ENCODE measurements at places on chromosomes 12 and 14.

DNA sequence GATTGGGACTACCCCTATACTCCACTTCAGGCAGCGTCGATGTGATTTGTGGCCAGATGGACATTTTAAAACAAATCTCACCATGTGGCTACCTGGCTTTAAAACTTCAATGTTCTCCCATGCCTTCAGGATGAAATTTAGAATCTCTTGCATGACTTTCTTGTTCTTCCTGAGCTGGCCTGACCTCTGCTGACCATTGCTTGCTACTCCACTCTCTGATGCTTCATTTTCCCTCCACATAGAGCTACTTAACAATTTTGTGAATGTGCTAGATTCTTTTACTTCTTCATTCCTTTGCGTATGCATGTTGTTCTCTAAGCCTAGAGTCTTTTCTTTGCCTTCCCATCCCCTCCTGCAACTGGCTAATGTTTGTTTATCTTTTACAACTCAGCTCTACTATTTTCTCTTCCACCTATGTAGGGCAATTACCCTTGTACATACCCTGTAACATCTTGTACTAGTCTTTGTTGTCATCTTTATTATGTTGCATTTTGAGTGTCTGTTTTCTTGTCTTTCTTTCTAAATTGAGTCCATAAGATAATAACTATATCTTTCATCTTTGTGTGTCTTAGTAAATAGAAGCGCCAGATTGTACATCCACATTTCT, 41.2 kb downstream of the YLPM1 start:
- DNase-seq, result peak; percentile 64

GRCh38 chr12:9319044-9319841, 111.0 kb upstream of the PZP start:
- peak; percentile 2 for DNase-seq

DNA sequence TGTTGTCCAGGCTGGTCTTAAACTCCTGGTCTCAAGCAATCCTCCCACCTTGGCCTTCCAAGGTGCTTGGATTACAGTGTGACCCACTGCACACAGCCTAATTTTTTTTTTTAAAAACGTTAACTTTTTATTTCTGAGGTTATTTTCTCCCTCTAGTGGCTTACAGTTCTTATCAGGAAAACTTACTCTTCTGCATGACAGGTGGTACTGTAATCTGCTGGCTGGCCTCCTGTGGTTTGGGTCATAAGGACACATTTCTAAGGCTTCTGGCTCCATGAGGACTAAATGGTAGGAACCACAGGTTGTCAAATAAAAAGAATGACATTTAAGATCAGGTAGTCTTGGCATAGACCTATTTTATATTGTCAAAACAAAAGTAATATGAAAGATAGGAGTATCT, 7.7 kb upstream of the NCKAP1L start:
- DNase-seq, result no peak

DNA sequence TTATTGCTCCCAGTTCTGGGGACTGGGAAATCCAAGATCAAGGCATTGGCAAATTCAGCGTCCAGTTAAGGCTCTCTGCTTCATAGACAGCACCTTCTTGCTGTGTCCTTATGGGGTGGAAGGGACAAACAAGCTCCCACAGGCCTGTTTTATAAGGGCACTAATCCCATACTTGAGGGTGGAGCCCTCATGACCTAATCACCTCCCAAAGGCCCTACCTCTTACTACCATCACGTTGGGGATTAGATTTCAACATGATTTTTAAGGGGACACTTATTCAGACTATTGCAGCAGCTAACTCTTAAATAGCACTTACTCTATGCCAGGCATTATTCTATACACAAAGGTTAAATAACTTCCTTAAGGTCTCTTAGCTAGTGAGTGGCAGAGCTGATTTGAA, 17.3 kb downstream of the TOGARAM1 start:
- no peak for DNase-seq

DNA sequence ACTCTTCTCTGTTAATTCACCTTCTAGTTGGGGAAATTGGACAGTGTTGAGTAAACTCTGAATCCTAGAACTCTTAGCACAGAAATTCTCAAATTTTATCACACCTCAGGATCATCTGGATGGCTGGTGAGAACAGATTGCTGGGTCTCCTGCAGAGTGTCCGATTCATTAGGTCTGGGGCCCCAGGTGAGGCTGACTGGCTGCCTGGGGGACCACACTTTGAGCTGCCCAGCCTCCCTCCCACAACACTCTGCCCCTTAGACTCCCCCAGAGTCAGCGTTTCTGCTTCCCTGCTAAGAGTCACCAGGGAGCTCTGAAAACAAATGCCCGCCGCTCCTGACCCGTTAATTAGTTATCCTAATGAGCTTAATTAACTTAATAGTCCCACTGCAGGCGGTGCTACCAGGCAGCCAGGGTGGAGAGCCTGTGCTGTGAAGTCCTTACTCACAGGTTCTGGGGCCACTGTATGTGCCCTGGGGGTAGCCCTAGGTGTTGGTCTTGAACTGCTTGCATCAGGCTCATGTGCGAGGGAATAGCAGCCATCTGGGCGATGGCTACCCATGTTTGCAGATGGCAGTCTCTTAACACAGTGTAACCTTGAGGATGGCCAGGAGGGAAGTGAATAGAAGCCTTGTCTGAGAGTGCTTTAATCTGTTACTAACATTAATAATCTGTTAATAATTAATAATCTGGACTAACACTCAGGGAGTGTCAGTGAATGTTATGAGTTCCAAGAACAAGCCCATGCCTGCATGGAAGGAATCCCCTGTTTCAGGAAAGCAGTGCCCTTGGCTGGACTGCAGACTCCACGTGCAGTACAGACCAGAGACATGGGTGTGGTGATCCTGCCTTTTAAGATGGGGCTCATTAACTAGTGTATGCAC, 35.6 kb downstream of the AACS start:
- DNase-seq, result peak; percentile 77

- DNase-seq, result no peak
These were observed 106.9 kb upstream of the CPM start for GRCh38 chr12:69039911-69040310.

DNA sequence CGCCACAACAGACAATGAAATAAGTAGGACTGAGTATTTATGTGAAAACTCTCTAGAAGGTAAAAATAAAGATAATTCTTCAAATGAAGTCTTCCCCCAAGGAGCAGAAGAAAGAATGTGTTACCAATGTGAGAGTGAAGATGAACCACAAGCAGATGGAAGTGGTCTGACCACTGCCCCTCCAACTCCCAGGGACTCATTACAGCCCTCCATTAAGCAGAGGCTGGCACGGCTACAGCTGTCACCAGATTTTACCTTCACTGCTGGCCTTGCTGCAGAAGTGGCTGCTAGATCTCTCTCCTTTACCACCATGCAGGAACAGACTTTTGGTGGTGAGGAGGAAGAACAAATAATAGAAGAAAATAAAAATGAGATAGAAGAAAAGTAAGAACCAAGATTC, 82.7 kb downstream of the VEZT start:
- DNase-seq, result no peak

GRCh38 chr12:44193281-44193680, 357.4 kb downstream of the TMEM117 start:
- peak; percentile 22 for DNase-seq

- no peak for DNase-seq
These were observed 4.8 kb upstream of the DGLUCY start for GRCh38 chr14:91108941-91109611.

DNA sequence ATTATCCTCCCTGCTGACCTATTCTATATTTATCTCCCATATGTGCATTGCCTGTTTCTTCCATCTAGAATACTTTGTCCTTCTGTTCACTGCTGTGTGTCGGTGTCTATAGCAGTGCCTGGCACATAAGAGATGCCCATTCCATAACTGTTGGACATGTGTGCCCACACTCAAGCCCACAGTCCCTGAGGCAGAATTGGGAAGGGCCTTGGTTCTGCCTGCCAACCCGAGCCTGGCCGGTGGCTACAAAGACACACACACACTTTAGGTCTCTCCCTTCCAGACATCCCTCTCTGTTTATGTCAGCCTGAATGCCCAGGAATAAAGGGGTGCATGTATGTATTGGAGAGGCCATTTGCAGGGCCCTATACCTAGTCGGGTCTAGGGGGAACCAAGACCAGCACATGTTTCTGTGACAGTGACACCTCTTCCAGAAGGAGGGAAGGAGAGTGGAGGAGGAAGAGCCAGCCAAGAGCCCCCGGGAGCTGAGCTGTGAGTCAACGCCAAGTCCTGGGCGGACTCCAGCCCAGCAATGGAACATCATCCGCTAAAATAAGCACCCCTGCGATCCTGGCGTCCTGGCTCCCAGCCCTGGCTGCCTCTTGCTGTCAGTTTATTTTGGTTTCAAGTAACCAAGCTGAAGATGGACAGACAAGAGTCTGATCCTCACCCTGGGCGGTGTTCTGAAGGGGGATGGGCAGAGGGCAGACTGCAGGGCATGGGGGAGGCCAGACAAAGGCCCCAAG, 4.3 kb upstream of the ASB2 start:
- no peak for DNase-seq

- DNase-seq, result no peak
These were observed 459.0 kb downstream of the DPF3 start for GRCh38 chr14:72434856-72435255.

GRCh38 chr12:68119250-68119649, 40.3 kb downstream of the IFNG start:
- no peak for DNase-seq

- no peak for DNase-seq
These were observed 190.3 kb downstream of the KCNH5 start for GRCh38 chr14:62854951-62855350.

DNA sequence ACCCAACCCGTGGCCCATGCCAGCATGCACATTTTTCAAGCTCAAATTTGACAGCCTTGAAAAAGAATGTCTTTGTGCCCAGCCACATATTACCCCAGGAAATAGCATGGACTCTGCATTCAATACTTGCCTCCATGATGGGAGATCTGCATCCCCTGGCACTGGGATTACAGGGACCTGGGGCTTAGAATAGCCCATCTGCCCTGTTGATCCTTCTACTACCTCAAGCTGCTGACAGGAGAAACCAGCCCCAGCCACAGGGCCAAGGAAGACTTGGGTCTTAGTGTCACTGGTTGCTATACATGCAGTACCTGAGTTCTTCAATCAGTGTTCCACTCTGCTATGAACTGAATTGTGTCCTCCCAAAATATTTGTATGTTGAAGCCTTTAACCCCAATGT, 85.3 kb downstream of the LRRC74A start:
- no peak for DNase-seq

DNA sequence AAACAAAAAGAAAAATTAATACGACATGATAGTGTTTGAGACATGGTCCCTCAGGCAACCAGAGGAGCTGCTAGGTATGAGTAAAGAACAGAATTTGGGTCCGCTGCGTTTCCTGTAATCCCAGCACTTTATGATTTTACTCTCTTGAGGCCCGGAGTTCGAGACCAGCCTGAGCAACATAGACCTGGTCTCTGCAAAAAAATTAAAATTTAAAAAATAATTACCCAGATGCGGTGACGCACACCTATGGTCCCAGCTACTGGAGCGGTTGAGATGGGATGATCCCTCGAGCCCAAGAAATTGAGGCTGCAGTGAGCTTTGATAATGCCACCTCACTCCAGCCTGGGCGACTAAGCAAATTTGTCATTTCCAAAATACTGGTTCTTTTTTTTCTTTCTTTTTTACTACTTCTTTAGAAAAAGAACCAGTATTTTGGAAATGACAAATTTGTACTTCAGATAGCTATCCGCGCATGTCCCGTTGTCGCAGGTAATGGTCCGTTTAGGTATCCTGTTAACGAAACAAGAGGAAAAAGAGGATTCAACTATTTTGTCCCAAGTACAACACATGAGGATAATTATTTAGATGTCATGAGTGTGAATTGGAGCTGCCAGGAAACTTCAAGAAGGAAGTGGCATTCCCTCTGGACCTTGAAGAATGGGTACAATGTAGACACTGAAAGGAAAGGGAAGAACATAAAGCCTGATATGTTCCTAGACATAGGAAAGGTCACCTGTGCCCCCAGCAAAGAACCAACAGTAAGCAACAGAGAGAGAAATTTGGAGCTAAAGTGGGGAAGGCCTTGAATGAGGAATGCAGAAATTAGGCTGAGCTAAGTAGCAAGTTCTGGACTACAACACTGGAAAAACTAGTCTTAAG, 1.2 kb upstream of the HECTD1 start:
- no peak for DNase-seq

DNA sequence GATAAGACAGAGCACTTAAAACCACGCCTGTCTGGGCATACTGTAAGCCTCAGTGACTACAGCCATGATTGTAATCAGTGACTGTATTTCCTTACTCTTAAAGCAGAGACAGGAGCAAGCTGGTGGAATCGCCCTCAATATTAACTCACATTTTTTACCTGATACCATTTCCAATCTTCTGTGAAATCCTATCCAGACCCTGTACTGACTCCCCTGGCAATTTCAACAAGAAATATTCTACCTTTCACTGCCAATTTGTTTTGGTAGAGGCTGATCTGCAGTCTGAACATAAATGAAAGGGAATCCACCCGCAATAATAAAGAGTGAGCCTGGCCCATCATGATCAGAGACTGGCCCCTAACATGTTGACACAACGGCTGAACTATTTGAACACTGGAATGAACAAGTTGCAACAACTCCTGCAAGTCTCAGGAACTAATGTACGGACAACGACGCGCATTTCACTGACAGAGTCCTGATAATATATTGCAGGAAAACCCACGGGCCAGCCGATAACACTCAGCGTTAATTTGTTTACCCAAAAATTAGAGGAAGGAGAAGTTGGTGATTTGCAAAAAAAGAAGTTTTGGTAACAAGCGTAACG, 195.5 kb upstream of the BTG1 start:
- DNase-seq, result peak; percentile 25

GRCh38 chr14:53979747-53980642, 23.4 kb upstream of the BMP4 start:
- peak; percentile 93 for DNase-seq

DNA sequence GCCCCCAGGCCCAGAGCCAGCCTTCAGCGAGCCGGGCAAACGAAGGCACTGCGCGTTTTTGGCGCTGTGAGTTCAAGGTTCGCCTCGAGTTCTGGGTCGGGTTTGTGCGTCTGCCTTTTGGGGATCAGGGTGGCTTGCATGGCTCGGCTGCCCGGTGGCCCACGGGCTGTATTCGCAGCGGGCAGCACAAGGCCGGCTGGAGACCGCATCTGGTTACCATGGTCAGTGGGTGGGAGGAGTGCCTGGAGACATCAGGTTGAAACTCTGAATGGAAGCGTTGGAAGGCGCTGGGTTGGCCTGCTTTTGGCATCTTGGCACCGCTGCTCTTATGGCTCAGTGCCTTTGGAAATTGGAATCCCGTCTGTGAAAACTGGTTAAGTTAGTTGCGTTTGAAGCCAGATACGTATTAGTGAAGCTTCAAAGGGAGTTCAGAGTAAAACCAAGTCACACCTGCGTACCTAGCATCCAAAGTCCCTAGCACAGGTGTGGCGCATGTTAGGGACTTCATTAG, 50.9 kb downstream of the SNAPC1 start:
- no peak for DNase-seq

GRCh38 chr12:128844031-128844635, 9.1 kb upstream of the GLT1D1 start:
- DNase-seq, result no peak

GRCh38 chr12:50665170-50665569, 98.7 kb upstream of the ATF1 start:
- no peak for DNase-seq

GRCh38 chr12:127170226-127171180, 1096.5 kb upstream of the TMEM132C start:
- peak; percentile 34 for DNase-seq

- no peak for DNase-seq
These were observed 41.2 kb upstream of the FKBP4 start for GRCh38 chr12:2753536-2753935.

- no peak for DNase-seq
These were observed 231.2 kb downstream of the CHST11 start for GRCh38 chr12:104687823-104688573.
